ENCODE measurements at places on chromosomes 4 and X.

DNA sequence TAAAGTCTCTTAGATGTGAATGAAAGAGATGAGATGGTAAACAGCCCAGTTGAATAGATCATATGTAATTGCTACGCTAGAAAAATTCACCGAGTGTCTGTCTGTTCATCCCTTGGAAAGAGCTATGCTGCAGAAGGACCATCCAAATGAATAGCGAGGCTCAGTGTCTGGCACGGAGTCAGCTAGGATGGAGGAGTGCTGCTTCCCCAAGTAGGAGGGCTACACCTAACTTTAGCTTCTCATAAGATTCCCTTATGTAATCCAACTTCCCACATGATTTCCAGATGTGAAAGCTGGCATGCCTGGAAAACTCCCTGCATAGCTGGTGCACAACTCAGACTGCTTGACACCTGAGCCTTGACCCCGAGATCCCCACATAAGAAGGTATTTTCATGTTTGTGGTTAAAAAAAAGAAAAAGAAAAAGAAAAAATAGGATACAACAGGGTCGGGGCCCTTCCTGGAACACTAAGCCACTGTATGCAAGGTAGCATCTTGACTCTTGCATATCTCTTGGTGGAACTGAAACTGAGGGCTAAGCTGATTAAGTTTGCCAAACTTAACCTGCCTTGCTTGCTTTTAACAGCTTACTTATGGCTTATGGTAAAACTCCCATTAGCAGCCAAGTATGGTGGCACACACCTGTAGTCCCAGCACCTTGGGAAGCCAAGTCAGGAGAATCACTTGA, 82.3 kb downstream of the FREM3 start:
- DNase-seq: no peak

- no peak for DNase-seq
These were observed 51.4 kb downstream of the STBD1 start for GRCh38 chr4:76357981-76358380.

- no peak for DNase-seq
These were observed 132.6 kb upstream of the ANK2 start for GRCh38 chr4:112916868-112917267.

GRCh38 chrX:3159995-3160720, 118.9 kb downstream of the ARSF start:
- DNase-seq: no peak

DNA sequence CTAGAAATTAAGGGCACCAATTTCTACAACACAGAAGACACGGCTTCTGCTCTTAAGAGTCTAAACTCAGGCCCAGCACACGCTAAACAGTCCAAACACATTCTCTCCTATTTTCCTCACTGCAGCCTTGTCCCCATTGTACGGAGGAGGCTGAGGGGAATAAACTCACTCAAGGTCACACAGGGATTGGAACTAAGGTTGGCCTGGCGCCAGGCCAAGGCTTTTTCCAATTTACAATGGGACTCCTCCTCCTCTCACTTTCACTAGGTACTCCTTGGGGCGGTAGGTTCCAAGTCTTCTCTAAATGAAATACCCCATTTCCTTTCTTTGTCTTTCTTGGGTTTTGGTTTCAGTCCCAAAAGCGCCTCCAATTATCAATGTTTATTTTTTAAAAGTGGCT, 48.7 kb upstream of the CRMP1 start:
- DNase-seq: no peak

- no peak for DNase-seq
These were observed 38.7 kb downstream of the RAI2 start for GRCh38 chrX:17822351-17822750.

- no peak for DNase-seq
These were observed 60.0 kb upstream of the LNX1 start for GRCh38 chr4:53651156-53651735.

DNA sequence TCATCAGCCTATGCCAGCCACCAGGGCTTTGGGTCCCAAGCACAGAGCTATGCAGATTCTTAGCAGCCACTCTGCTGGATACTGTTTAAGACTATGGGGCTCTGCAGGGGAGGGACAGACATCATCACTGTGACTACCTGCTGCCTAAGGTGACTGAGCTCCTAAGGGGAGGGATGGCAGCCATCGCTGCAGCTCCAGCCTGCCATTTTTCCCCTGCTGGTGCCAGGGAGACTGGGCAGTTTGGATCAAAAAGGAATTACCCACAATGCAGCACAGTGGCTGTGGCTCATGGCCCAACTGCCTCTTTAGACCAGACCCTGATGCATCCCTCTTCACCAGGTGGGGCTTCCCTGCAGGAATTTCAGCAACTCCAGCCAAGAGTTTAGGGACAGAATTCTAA, 28.6 kb upstream of the INPP4B start:
- DNase-seq: no peak
